ENCODE measurements at places on chromosomes 1 and 21.

DNA sequence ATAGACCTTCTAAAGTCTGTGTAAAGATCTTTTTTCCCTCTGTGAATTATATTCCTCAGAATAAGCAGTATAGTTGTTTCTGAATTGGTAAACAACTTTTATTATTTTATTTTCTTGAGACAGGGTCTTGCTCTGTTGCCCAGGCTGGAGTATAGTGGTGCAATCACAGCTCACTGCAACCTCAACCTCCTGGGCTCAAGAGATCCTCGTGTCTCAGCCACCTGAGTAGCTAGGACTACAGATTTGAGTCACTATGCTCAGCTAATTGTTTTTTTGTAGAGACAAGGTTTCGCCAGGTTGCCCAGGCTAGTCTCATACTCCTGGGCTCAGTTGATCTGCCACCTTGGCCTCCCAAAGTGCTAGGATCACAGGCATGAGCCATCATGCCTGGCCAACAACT lies 26.6 kb upstream of the HMGN1 start:
- no peak for DNase-seq

GRCh38 chr1:245772325-245772724 lies 617.5 kb downstream of the KIF26B start:
- DNase-seq: no peak

DNA sequence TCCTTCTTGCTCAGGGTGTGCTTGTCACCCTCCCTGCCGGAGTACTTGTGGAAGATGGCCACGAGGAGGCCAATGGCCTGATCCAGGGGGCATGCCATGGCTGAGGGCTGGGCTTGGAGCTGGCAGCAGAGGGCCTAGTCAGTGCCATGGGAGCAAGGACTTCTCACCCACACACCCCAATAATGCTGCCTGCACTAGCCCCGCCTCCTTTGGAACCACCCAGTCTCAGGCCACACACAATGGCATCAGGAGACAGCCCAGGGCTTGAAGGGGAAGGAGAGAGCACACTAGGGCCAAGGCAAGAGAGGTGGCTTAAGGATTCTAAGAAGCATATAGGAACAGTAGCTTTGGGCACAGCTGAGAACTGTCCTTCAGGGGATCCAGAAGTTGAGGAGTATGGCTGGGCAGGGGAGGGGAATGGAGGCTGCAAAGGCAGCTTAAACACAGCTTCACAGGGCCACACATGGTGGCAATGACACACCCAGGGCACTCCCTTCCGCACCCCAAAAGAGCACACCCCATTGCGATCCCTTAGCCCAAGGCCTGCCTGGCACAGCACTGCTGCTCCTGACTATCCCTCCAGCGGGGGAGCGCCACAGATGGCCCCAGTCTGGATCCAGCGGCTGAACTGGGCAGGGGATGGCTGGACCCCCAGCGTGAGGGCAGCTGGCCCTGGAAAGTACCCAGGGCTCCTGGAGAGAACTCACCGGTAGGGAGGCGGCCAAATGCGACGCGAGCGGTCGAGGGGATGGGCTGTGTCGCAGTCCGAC lies at the start of gene S100A6:
Gene S100A6, minus strand, starts transcription at position 750 of the 770 bp plus-strand sequence. Its CDS starts 652 bp downstream, at position 98.
- peak; percentile 68 for DNase-seq

- DNase-seq: no peak
Measured at GRCh38 chr1:232287676-232288569, 342.0 kb downstream of the SIPA1L2 start.

GRCh38 chr1:119220991-119221390 lies 80.5 kb upstream of the WARS2 start:
- DNase-seq: no peak

GRCh38 chr21:44354775-44355771 lies 1.7 kb downstream of the TRPM2 start:
- DNase-seq: peak; percentile 12

GRCh38 chr1:20589331-20590278 lies 708 bp downstream of the CDA start:
- no peak for DNase-seq

- DNase-seq: no peak
Measured at GRCh38 chr21:19343711-19344110, 940.1 kb upstream of the TMPRSS15 start.

GRCh38 chr1:155082301-155083051 lies 3.8 kb downstream of the EFNA3 start:
- no peak for DNase-seq

DNA sequence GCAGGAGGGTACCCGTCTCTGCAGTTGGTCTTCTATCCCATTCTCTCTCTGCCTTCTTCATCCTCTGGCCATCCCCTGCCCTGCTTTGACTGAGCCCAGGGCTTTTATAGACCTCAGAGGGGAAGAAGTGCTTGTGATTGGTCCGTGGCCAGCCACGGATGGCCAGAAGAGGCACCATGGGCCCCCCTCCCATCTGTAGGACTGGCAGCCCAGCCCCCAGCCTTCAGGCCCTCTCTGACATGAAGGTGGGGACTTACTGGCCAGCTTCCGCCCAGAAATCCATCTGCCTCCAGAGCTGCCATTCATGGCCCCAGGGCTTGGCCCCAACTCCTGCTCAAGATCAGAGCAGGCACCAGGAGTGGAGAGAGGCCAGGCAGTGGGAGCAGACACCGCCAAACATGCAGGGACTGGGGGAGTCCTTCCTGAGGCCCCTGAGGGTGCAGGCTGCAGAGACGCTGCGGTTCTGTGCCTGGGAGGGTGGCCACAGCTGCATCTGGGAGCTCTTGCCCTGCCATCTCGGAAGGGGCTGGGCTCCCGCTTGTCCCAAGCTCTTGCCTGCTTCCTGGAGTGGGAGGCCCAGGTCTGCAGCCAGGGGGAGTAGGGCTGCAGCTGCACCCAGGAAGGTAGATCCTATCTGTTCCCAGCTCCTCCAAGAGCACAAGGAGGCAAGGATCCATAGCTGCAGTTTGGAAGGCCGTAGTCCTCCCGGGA lies 698.6 kb upstream of the B3GALT2 start:
- no peak for DNase-seq

- DNase-seq: no peak
Measured at GRCh38 chr1:50252196-50252595, 143.5 kb downstream of the ELAVL4 start.

- no peak for DNase-seq
Measured at GRCh38 chr1:3865606-3866160, 8.4 kb downstream of the DFFB start.

DNA sequence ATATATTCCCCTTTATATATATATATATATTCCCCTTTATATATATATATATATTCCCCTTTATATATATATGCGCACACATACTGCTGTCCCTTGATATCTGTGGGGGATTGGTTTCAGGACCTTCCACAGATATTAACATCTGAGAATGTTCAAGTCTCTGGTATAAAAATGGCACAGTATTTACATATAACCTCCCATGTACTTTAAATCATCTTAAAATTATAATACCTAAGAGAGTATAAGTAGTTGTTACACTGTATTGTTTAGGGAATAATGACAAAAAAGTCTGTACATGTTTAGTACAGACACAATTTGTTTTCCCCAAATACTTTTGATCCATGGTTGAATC lies 45.8 kb downstream of the NR5A2 start:
- DNase-seq: no peak

GRCh38 chr1:164803366-164803765 lies 244.4 kb downstream of the PBX1 start:
- DNase-seq: no peak

DNA sequence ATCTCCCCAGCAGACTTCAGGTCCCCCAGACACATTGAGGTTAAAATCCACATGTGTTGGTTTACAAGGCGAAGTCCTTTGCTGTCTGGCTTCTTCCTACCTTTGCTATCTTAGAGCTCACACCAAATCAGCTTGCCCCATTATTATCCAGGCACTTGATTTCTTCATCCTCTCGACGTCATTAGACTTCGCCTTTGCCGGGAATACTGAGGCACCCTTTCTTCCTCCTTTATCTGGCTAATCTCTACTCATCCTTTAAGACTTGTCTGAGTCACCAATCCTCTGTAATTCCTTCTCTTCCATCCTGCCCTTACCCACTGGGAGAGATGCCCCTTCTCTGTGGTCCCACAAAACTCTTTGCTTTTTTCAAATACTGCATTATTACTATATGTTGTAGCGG lies 9.2 kb upstream of the XCL2 start:
- no peak for DNase-seq

DNA sequence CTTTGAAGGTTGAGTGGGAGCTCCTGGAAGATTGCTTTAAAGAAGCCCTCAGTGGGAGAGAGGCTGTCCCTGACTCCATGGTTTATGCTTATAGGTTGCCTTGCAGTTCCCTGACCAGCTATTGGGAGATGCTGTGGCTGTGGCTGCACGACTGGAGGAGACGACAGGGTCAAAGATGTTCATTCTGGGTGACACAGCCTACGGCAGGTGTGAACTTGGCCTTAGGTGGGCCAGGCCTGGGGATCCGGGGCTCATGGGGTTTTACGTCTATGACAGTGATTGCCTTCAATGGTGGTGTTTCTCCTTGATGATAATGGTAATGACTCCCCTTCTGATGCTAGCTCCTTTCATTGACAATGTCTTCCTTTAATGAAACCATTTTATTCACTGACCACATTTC lies 692 bp downstream of the DPH2 start:
- no peak for DNase-seq

DNA sequence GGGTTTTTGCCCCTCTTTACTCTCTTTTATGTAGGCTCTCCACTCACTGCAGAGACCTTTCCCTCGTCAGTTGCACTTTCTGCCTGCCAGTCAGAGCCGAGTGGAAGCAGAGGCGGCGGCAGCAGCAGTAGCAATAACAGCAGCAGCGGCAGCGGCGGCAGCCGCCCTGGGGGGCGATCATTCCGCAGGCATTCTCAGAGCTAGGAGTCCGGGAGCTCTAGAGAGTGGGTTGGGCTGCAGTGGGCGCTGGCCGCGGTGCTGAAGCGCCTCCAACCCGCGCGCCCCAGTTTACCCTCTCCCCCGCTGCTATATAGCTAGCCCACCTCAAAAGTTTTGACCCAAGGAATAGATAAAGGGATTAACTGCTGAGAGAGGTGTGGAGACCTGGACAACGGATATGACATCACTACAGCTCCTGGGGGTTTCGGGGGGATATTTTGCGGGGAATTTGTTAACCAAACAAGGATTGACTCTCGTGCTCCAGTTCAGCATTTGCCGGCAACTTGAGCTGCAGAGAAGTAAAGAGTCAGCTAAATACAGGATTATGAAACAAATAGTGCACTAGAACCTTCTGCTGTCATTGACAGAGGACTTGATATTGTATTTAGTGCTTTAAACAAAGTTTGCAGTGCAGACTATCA lies at the start of gene OLFM3:
Gene OLFM3, minus strand, starts transcription at position 102 of the 641 bp plus-strand sequence.
- no peak for DNase-seq

- no peak for DNase-seq
Measured at GRCh38 chr21:35682904-35683549, 377.3 kb downstream of the SETD4 start.

GRCh38 chr1:18972531-18972930 lies 16.1 kb upstream of the IFFO2 start:
- DNase-seq: peak; percentile 61

- no peak for DNase-seq
Measured at GRCh38 chr1:53963460-53963859, 17.3 kb downstream of the LRRC42 start.

DNA sequence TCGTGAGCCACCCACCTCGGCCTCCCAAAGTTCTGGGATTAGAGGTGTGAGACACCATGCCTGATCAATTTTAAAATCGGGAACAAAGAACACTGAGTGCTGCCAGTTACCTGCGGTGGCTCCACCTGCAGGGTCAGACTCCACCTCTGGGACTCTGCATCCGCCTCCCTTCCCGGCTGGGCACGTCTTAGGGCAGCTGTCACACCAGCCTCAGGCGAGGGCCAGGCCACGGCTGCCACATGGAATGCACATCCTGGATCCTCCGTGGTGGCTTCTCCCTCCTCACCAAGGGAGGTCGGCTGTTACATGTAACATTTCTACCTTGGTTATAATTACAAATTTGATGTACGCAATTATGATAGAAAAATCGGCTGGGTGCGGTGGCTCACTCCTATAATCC lies 5.9 kb upstream of the MXRA8 start:
- no peak for DNase-seq
